ENCODE measurements at places on chromosomes 3 and 15. TPM values are rescaled to one million over a fixed set of nuclear protein-coding genes. Genes with fewer than 3 reads are reported as not detected.
A peak's percentile ranks its signal among the peaks of the same experiment; 100 is the strongest.

DNA sequence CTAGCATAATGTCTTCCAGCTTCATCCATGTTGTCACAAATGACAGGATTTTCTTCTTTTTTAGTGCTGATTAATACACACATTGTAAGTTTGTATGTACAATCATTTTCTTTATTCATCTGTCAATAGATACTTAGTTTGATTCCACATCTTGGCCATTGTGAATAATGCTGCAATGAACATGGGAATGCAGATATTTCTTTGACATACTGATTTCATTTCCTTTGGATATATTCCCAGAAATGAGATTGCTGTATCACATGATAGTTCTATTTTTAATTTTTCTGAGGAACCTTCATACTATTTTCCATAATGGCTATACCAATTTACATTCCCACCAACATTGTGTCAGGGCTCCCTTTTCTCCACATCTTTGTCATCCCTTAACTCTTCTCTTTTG is 117.9 kb downstream of the MEIS2 start:
- no peak for DNase-seq

- no peak for DNase-seq
Observed at GRCh38 chr3:33665294-33665693, 52.8 kb downstream of the CLASP2 start.

DNA sequence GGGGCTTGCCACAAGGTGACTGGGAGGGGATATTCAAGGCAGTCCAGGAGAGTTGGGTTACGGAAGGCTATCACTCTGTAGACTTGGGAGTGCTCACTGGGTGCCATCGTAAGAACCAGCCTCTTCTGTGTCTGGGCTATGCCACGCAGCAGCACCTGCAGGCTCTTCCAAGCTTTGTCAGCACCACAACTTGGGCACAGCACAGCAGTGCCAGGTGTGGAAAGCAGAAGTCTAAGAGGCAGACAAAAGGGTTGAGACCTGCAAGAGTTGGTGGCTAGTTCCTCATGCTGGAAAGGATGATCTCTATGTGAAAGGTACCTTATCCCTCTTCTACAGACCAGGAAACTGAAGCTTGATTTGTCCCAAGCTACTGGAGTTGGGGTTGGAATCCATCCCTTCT is 15.8 kb downstream of the CX3CR1 start:
- DNase-seq, result no peak

GRCh38 chr3:59555593-59556315 is 505.9 kb upstream of the CFAP20DC start:
- DNase-seq, result no peak

GOLGA8G gene
- not detected for total RNA-seq

- DNase-seq, result no peak
Observed at GRCh38 chr3:40765884-40766283, 241.1 kb downstream of the ZNF621 start.

SH2D7 gene
- total RNA-seq, result not detected

TLR9 gene
- total RNA-seq, result 0.17 TPM

GRCh38 chr3:45244356-45244755 is 18.3 kb upstream of the TMEM158 start:
- DNase-seq, result no peak

GRCh38 chr3:24374801-24375200 is 119.8 kb downstream of the THRB start:
- no peak for DNase-seq

SPRED1 gene
- total RNA-seq, result 7.3 TPM

GOLGA8N gene
- total RNA-seq, result 9.6 TPM

CDHR4 gene
- total RNA-seq, result not detected

GRCh38 chr15:50594311-50594710 is 47.8 kb upstream of the USP50 start:
- DNase-seq, result no peak

- no peak for DNase-seq
Observed at GRCh38 chr3:31180274-31180673, 285.8 kb upstream of the GADL1 start.

DNA sequence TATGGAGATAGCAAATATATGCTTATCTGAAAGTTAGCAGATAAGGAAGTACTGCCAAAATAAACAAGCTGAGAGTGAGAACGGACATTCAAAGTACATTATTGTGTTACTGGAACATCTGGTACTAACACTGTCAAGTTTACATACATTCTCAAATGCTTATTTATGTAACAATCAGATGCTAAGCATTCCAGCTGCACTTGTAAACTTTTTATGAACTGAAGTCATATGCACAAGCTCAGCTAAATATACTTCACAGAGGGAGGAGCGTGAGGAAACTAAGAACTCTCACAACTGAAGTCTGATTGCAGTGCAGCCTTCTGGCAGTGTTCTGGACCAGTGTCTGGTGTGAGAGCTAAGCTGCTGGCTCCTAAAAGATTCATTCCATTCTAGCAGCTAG is 223.7 kb upstream of the NANOGP8 start:
- DNase-seq, result no peak

POTEB3 gene
- total RNA-seq, result not detected

PHC3 gene
- total RNA-seq, result 48.8 TPM

DNA sequence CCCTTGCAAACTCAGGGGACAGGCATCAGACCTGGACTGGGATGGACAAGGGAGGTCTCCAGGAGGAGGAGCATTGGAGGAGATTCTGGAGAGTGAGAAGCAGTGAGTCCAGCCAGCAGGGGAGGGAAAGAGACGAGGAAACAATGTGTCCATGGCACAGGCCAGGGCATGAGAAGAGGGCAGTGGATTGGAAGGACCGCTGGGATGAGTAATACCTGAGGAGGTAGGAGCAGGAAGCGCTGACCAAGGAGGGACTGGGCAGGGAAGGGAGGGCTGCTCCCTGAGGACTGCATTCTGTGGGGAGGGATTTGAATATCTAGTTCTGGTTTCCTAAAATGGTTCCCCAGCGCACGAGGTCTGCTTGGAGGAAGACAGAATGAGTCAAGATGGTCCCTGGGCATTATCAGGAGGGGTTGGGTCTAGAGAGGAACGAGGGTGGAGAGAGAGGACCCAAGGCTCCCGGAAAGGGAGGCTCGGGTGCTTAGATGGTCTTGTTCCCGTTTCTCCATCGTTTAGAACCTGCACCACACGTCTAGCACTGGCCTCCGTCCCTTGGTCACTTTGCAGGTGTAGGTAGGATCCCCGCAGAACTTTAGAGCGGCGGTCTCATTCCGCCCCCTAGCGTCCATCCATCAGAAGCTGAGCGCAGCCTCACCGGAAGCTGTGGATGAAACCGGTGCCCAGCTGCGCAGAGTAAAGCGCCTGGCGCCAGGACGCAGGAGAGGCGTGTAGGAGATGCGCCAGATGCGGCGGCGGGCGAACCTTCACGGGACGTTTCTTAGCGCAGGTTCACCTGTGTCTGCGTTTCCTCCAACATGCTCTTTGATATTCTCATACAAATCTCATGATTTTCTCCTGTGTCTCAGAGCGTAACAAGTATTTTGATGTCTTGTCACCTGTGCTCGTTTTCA is 190.7 kb upstream of the NDN start:
- DNase-seq, result peak; percentile 50

DNA sequence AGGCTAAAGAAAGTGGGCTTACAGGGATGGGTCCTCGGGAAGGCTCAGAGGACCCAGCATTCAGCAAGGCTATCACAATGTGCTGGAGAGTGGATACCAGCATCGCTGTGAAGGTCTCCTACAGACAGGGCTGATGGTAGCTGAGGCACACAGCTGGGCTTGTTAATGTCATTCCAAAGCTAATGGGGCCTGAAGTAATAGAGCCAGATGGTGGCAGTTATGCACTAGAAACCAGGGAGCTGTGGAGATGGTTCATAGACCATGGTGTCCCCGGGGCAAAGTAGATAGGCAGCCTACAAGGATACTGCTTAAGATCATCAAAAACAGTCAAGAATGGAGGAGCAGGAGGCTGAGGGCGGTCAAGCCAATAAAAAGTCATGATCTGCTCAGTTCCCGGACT is 24.8 kb upstream of the BOC start:
- no peak for DNase-seq

GRCh38 chr3:24416224-24416623 is 78.4 kb downstream of the THRB start:
- no peak for DNase-seq

GRCh38 chr3:116808725-116809124 is 99.1 kb downstream of the TUSC7 start:
- no peak for DNase-seq

ZDHHC19 gene
- total RNA-seq, result not detected

ANKRD63 gene
- total RNA-seq, result 1.0 TPM

- peak; percentile 48 for DNase-seq
Observed at GRCh38 chr15:59138243-59138642, 33.3 kb downstream of the CCNB2 start.

GRCh38 chr3:62665627-62666437 is 209.4 kb downstream of the CADPS start:
- peak; percentile 67 for DNase-seq

DNA sequence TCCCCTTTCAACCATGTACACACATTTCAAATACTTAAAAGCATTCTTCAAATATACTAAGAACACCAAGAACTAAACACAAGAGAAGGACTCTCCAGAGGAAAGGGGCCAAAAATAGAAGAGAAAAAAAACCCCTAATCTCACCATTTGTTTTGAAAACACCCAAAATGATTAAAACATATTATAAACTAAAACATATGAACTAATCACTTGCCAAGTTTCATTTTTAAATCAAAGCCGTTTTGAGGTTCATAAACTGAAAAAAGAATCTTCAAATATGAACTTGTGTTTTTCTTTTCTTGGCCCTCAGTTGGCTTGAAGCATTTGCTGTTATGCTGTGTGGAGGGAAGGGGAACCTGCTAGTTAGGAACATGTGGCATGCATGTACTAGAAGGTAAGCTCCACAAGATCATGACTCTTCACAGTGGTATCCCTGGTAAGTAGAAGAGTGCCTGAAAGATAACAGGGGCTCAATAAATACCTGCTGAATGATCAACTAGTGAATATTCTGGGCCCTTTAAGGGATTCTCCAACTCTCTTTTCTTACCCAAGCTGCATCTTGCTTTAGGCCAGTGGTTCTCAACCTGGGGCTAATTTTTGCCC is 224.5 kb downstream of the TIGIT start:
- no peak for DNase-seq

DNA sequence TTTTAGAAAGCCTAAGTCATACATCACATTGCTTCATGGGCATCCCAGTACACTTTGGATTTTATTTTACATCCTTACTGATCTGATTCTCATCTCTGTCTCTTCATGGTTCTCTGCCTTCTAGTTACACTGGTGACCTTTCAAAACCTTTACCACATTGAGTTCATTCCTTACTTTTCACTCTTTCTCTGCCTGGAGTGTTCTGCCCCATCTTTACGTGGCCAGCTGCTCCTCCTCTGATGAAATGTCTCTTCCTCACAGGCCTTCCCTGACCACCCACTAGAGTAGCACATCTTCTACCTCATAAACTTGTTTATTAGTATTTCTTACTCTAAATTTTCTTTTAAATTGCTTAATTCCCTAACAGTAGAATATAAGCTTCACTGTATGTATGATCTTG is 17.7 kb downstream of the CTNNB1 start:
- no peak for DNase-seq

- DNase-seq, result no peak
Observed at GRCh38 chr3:21694506-21694905, 56.5 kb downstream of the ZNF385D start.

- DNase-seq, result no peak
Observed at GRCh38 chr3:187623285-187623814, 46.8 kb downstream of the SST start.

ZNF620 gene
- 1.7 TPM for total RNA-seq

FOXB1 gene
- not detected for total RNA-seq

- no peak for DNase-seq
Observed at GRCh38 chr3:122146466-122146865, 37.0 kb upstream of the CASR start.

TIMP4 gene
- 15.0 TPM for total RNA-seq

- peak; percentile 67 for DNase-seq
Observed at GRCh38 chr15:41603941-41604911, 45.2 kb downstream of the TYRO3 start.

AADACL2 gene
- total RNA-seq, result not detected

SLC30A4 gene
- total RNA-seq, result 3.2 TPM

- DNase-seq, result no peak
Observed at GRCh38 chr3:158659454-158660237, 12.8 kb downstream of the LXN start.

DNA sequence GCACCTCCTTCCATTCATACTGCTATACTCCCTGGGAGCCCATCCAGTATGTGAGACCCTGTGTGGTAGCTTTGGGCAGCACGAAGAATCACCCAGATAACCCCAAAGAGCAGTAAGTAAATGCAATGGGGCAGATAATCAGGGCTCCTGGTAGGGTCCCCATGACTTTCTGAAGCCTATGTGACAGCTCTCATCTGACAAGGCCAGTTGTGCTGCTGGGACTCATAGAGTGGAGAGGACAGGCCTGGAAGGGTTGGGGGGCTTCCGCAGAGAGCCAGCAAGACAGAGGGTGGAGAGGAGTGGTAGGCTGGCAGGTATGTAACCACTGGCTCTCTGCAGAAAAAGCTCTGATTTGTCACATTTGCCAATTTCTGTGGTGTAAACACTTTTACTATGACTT is 3.2 kb upstream of the SLC6A20 start:
- no peak for DNase-seq

DNA sequence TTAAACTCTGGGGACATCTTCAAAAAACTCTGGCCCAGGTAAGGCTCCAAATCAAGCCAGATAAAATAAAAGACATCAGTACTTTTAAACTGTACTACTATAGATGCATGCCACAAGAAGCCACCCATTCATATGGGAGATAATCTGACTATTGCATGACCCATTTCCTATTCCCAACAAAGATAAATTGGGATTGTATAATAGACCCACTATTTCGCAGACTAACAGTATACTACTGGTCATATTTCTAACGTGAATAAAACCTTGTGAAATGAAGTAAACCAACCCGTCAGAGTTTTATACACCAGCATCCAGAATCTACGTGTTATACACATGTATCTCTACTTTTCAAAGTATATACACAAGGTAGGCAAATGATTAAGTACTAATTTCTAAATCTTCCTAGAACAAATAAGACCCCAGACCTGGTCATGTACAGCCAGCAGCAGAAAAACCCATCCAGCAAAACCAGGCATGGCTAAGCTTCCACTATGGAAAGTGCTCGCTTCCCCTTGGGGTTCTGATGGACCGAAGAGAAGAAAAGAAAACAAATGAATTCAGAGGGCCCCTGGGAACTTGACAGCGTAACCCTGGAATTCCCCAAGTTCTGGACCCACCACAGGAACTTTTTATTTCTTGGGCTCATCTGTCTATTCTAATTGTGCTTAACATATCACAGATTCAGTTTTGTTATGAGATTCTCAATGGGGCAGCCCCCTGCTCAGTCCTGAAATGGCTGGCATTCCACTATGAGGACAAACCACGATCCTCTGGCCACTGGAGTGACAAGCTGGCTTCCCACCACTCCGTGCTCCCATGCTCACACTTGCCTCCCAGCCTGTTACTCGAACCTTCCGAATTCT is 69.1 kb downstream of the MB21D2 start:
- DNase-seq, result no peak

THPO gene
- 0.37 TPM for total RNA-seq

DNA sequence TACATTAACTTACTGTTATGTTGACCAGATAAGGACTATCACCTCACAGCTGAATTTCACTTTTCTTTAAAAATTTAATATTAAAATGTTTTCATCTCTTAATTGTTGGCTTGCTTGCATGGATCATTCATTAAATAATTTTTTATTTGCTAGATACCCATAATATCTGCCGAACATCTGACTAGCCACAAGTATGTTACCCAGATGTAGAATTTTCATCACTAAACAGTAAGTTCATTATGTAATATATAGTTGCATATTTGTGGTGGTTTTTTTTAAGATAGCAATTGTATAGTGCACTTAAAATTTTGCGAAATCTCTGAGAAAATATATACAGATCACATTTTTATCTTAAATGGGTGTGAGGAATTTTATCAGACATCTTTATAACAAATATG is 190.4 kb downstream of the MBNL1 start:
- DNase-seq, result no peak

NRG4 gene
- total RNA-seq, result not detected

Measured in left ventricle myocardium superior (tissue), 1 donor.